ENCODE measurements at places on chromosomes 6 and 20.

- DNase-seq: no peak
Observed at GRCh38 chr20:17210387-17210786, 16.5 kb upstream of the PCSK2 start.

DNA sequence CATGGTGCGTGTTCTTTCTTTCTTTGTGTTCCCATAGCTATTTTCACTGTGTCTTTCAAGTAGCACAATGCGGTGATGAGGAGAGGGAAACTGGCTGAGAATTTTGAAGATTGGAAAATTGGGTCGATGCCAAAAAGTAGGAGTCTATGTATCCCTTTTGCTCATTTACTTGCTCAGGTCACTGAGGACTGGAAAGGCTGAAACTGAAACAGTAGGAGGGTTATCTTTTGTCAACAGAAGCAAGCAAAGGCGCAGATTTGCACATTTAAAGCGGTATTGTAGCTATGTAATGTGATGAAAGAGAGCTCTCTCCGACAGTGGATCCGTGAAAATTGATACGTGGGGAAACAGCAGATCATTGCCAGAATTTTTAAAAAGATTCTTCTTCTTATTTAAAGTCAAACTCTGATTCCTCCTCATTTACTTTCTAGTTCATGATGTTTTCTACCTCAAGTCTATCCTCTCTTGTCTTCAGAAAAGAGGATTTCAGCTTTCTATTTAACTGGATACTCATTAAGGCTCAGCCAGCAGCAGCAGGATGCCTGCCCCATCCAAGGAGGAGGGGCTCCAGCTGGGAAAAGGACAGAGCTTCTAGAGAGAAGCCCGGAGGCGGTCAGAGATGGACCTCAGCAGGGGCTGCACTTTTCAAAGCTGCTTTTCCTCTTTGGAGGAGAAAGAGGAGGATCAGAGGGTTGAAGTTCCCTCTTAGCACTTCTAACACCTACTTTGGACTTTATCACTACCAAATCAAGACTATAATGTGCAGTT lies 15.9 kb upstream of the FYN start:
- DNase-seq: no peak

- no peak for DNase-seq
Observed at GRCh38 chr6:113318575-113318917, 538.6 kb upstream of the MARCKS start.

GRCh38 chr20:20367575-20368417 lies at the start of gene INSM1:
Gene INSM1 (plus strand): TSS chr20:20368104. CDS start chr20:20368268, 164 bp downstream.
- no peak for DNase-seq

DNA sequence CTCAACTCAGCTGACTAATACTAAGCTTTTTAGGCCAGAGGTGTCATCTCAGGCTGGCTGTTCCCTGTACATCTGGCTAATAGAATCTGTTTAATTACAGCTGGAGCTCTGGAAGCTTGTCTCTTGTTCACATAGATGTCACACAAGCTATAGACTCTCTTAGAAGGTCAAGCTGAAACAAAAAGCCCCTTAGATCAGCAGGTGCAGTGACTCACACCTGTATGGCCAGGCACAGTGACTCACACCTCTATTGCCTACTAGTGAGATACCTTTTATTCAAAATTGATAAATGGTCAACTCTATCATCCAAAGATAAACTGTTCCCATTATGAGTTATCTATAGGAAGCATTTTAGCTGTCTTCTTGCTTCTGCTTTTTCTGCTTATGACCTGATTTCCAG lies 29.9 kb upstream of the MTHFD1L start:
- DNase-seq: no peak

DNA sequence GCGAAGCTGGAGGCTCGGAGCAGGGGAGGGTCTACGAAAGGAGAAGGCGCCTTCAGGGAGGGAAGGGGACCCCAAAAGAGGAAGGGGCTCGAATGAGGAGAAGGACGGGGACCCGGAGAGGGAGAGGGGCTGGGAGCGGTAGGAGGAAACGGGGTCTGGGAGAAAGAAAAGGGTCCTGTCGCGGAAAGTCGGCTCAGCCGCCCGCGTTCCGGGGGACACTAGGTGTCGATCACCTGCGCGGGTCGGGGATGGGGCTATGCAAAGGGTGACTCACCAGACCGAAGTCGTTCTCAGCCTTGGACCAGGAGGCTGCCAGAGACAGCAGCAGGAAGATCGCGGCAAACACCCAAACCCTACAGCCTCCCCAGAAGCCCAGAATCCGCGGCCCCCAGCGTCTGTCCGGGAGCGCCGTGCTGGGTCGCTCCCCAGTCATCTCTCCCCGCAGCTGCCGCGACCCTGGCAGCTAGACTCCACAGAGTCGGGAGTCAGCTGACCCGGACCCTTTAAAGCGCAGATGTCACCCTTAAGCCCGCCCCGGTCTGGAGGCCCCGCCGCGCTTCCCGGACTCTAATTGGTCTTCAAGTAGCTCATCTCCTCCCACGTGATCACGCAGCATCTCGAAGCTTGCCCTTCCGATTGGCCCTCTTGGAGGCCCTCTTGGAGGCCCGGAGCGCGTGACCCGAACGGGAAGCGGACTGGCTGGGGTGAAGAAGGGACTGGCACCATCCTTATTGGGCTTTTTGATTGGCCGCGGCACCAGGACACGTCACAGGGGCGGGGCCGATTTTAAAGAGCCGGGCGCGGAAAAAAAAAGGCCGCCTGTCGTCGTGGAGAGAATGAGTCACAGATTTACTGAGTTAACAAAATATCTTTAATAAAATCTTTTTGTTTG lies at the start of gene NEU1:
TSS of gene NEU1 (minus strand) at position 478 of the 892 bp plus-strand sequence. CDS start at position 433, 45 bp downstream.
- peak; percentile 100 for DNase-seq

- no peak for DNase-seq
Observed at GRCh38 chr20:1300083-1300840, 28.7 kb downstream of the SDCBP2 start.

DNA sequence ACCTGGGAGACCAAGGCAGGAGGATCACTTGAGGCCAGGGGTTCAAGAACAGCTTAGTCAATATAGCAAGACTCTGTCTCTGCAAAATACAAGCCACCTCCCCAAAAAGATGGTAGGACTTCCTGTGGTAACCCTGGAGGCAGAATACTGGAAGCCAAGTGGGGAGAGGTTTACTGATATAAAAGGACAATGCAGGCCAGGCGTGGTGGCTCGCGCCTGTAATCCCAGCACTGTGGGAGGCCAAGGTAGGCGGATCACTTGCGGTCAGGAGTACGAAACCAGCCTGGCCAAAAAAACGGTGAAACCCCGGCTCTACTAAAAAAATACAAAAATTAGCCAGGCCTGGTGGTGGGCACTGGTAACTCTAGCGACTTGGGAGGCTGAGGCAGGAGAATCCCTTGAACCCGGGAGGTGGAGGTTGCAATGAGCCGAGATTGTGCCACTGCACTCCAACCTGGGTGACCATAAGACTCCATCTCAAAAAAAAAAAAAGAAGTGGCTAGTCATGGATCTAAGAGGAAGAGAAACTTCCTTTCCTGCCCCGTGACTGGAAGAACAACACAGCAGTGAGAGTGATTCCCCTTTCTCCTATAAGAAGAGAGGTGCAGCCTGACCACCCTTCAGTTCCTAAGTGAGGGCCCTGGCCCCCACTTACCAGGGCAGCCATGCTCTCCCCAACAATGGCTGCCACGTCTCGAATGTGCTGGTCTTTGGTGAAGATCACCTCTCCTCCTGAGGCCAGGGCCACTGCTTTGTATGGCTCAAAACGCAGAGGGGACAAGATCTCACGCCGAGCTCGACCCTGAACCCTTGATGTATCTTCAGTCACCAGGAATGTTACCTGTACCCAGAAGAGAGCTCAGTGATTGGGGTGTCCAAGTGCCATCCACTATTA lies 6.2 kb downstream of the SAPCD1 start:
- DNase-seq: no peak

- DNase-seq: no peak
Observed at GRCh38 chr20:4322499-4322898, 307.1 kb upstream of the RNF24 start.

DNA sequence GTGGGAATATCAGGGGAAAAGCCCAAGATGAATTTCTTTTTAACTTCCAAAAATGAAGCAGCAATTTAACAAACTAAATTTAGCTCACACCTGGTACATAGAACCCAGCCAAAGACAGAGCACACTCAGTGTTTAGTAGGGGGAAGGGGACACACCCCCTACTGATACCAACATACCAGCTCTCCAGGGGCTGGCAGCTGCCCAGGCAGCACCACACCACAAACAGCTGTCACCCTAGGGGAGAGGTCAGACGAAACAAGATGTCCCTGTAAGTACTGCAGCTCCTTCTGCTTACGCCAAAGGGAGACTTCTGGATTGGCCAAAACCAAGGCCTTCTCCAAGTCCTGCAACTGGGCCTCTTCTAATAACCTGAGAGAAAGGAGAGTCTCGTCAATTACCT lies 26.0 kb downstream of the MDN1 start:
- DNase-seq: no peak

DNA sequence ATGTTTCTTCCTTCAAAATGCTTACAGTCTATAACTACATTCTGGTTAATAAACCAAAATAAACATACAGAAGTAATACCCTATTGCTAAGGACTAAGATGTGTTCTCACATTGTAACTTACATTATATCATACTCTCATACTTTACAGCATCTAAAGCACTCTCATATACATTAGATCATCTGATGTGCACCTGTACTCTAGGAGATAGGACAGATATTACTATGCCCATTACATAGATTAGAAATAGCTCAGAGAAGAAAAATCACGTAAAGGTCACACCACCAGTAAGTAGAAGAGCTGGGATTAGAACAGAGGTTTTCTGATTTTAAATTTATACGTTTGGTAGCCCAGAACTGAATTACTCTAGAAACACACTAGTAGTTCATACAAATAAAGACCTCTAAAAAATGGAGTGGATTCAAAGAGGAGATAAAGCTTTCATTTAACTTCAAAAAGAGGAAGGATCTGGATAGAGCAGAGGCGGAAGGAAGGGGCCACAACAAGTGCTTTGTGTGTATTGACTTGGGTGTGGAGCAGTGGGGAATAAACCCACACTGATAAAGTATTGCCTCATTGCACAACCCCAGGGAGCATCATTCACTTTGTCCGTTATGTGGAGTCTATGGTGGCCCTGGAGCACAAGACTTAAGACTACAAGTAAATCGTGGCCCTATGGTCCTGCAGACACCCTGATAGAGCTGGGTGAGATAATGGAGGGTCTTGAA lies 30.9 kb downstream of the SLC2A12 start:
- no peak for DNase-seq

DNA sequence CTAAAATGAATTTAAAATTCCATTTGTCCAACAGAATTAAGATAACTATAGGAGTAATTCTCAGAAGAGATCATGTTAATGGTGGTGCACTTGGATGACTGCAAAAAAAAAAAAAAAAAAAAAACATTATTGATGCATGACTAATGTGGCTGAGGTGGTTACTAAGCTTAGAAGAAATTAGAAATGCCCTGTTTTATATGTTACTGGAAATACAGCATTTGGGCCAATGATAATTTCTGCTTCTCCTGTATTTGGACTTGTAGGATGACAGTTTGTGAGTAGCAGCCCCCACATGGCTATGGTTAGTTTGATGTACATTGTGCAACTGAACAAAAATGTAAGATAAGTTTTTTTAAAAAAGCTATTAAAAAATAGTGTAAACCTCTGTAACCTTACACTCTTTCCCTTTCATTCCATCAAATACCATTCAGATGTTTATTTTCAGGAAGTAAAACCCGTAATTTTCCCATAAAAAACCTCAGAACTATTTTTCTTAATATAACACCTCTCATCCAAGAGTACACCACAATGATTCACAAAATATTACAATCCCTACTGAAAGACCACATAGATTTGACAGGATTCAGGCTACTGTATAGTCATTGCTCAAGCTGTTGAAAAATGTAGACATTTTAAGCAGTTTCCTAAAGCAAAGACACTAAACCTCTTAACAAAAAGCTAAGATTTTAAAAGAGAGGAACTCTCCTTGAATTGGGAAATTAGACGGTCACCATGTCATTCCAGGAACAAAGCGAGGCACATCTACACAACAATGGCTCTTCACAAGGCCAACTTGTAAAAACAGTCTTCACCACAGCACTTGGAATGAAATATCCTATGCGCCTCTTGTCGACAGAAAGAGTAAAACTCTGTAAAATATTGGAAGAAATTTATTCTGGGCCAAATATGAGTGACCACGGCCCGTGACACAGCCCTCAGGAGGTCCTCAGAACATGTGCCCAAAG lies 83.0 kb downstream of the WDR27 start:
- DNase-seq: no peak

DNA sequence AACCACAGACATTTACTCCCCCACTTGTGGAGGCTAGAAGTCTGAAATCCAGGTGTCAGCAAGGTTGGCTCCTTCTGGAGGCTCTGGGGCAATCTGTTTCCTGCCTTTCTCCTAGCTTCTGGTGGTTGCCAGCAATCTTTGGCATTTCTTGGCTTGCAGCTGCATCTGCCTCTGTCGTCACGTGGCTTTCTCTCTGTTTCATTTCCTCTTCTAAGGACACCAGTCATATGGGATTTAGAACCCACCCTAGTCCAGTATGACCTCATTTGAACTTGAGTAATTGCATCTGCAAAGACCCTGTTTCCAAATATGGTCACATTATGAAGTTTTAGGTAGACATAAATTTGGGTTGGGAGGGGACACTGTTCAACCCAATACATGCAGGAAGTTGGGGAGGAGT lies 56.2 kb upstream of the EPB41L1 start:
- no peak for DNase-seq

DNA sequence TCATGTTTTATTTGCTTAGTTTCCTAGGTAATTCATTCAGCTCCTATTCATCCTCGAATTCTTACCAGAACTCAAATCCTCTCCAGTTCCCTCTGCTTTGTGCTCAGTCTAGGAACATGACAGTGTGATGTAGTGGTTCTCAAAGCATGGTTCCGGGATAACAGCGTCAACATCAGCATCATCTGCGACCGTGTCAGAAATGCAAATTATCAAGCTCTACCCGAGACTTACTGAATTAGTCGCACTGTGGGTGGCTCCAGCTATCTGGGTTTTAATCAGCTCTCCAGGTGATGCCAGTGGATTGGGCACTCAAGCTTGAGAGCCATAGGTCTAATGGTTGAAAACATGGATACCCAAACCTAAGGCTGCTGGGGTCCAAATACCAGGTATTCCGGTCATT lies 7.7 kb upstream of the STK35 start:
- DNase-seq: no peak

- no peak for DNase-seq
Observed at GRCh38 chr20:21323640-21324039, 20.5 kb downstream of the XRN2 start.

GRCh38 chr20:50335105-50335504 lies 144.5 kb downstream of the CEBPB start:
- DNase-seq: peak; percentile 61

GRCh38 chr6:109303640-109304283 lies 78.5 kb downstream of the CD164 start:
- no peak for DNase-seq

- DNase-seq: peak; percentile 45
Observed at GRCh38 chr6:32432050-32432450, 7.6 kb upstream of the HLA-DRA start.

Measured in activated CD4-positive, alpha-beta T cell treated with anti-CD3 and anti-CD28 coated beads, Interleukin-2, amount 50 U/mL, for 16 hours (primary cell).